Stimulated activated memory B cell treated with anti-CD40 and anti-IgM and Interleukin-4, amounts not matched to agents 10 μg/mL and 1 μg/mL and 100 μg/mL, for 72 hours (primary cell): ENCODE measurements at places on chromosomes 16 and 17.
A peak's percentile ranks its signal among the peaks of the same experiment; 100 is the strongest.

DNA sequence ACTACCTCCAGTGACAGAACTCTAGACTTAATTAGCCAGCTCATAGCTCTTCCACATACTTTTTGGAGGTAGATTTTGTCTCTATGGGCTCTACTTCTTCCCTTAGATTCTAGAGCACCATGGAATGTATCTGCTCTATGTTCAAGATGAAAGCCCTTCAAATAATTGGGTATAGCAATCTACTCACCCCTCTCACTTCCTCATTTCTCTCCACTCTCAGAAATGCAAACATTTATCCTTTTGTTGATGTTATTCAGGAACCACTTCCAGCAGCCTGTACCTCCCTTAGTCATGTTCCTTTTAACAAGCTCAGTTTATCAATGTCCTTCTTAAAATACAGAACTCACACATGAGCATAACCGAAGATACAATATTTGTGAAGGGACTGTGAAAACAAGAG, 78.5 kb downstream of the GRIN2A start:
- no peak for ATAC-seq

- ATAC-seq: no peak
Observed at GRCh38 chr17:17964710-17965109, 7.5 kb downstream of the TOM1L2 start.

DNA sequence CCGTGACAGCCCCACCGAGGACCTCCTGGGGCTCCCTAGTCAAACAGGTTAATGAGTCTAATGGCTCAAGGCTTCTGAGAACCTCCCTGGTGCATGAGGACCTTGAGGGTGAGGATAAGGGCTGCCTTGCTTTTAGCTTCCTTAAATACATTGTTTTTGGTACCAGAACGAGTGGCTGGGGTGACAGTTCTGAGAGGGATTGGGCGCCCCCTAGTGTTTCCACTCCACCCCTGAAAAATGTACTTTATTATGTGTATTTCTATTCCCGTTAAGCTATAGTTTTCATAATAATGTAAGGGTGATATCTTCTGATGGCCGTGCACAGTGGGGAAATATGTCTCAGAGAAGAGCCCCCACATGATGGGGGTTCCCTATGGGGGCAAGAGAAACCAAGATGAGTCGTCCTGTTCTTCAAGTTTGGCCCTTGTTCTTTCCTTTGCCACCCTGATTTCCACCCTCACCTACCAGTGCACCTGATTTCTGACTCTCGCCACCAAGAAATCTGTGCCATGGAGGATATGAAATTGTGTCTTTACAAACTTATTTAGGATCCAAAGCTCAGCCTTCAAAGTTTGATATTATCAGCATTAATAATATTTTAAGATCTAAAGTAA, 14.5 kb upstream of the VWA3A start:
- ATAC-seq: peak; percentile 64

DNA sequence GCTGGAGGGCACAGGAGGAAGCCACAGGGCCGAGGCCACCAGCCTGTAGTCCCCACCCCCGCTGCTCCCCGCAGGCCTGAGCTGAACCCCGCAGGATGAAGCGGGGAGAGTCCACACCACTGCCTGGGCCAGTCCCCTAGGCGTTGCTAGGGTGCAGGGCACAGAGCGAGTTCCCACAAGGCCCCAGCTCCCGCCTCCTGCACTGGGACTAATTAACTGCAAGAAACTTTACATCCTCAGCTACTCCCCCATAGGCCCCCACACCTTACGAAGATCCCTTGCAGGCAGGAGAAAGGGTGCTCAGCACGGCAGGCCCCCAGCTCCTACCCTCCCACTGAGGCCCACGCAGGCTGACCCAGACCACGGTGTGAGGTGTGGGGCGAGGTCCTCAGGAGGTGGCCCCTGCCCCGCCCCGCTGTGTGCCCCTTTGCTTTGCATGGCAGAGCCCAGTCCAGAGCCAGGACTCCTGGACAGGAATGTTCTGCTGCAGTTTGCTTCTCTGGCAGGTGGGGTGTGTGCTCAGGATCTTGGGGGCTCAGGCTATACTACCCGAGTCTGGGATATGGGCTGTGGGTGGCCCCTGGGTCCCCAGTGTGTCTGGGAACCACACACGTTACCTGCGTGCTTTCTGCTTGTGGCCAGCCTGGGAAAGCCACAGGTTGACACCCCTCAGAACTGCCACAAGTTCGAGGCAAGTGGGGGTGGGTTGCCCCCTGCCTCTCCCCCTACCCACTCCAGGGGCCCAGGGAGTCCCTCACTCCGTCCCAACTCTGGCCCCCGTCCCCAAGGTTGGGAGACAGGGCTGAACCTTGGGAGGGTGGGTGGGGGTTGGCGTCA, 1.2 kb downstream of the GNG13 start:
- ATAC-seq: no peak

GRCh38 chr16:11084484-11084875, 140.1 kb downstream of the CLEC16A start:
- ATAC-seq: no peak

- ATAC-seq: no peak
Observed at GRCh38 chr17:72110231-72110941, 10.4 kb upstream of the SOX9 start.

GRCh38 chr17:49494986-49495841, at the start of gene NGFR:
TSS of gene NGFR (plus strand) at chr17:49495293. CDS start at chr17:49495418, 125 bp downstream.
- ATAC-seq: peak; percentile 80

DNA sequence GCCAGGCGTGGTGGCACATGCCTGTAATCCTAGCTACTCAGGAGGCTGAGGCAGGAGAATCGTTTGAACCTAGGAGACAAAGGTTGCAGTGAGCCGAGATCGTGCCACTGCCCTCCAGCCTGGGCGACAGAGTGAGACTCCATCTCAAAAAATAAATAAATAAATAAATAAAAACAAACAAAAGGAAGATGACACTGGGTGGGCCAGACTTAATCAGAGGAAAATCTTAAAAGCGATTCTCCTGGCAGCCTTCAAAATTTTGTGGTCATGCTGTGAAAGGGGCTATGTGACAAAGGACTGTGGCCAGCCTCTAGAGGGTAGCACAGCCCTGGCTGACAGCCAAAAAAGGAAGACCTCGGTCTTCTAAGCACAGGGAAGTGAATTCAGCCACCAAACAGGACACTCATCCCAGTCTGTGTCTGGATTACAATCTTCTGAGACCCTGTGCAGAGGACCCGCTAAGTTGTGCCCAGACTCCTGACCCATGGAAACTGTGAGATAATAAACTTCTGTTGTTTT, 391.1 kb downstream of the CNTNAP4 start:
- no peak for ATAC-seq

GRCh38 chr17:534071-534691, 180.5 kb downstream of the VPS53 start:
- no peak for ATAC-seq

GRCh38 chr17:77480509-77481215, 339.9 kb downstream of the SEC14L1 start:
- peak; percentile 27 for ATAC-seq

DNA sequence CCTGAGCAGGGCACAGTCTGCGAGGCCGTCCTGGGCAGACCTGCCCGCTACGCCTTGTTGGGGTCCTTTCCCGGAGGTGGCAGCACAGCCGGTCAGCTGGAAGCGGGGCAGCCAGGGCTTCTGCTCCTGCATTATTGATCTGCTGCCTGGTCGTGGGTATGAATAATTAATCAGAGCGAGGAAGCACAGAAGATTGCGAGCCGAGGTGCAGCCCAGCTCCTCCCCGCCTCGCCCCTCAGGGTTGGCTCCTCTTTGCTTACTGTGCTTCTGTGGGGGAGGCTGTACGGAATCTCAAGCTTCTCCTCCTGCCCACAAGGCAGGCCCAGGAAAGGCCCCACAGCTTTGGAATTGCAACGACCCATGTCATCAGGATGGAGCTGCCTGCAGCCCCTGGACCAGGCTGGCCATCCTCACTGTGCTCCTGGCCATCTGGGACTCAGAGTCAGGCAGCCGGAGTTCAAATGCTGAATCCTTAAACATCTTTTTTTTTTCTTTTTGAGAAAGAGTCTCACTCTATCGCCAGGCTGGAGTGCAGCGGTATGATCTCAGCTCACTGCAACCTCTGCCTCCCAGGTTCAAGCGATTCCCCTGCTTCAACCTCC, 25.6 kb downstream of the TRARG1 start:
- no peak for ATAC-seq

- ATAC-seq: no peak
Observed at GRCh38 chr17:77214743-77215142, 74.0 kb downstream of the SEC14L1 start.

GRCh38 chr16:8229011-8229520, 361.2 kb downstream of the TMEM114 start:
- ATAC-seq: no peak

- peak; percentile 13 for ATAC-seq
Observed at GRCh38 chr16:1152123-1152638, 725 bp upstream of the CACNA1H start.

DNA sequence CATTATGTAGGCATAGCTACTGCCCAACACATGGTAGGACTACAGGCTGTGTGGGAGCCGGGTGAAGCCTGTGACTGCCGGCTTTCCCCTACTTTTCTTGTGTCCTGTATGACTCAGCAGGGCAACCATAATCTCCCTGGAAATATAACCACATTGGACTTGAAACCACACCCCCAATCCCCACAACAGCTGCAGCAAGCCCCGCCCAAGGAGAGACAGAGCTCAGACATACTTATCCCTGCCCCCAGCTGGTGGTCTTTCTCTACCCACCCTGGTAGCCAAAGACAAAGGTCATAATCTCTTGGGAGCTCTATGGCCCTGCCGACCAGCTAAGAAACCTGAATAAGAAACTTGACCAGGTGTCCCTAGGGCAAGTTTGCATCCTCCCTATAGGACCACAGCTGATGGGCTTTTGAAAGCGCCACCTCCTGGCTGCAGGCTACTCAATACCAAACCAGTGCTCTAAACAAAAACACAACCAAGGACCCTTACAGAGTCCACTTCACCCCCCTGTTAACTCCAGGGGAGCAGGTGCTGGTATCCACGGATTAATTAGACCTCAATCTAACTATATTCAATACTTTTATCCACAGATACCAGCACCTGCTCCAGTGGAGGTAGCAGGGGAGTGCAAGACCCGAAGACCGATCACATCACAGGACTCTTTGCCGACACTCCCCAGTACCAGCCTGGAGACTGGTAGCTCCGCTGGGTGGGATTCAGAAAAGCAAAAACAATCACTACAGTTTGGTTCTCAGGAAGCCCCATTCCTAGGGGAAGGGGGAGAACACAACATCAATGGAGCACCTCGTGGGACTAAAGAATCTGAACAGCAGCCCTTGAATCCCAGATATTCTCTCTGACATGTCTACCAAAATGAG, 91.2 kb downstream of the IRX5 start:
- ATAC-seq: no peak

DNA sequence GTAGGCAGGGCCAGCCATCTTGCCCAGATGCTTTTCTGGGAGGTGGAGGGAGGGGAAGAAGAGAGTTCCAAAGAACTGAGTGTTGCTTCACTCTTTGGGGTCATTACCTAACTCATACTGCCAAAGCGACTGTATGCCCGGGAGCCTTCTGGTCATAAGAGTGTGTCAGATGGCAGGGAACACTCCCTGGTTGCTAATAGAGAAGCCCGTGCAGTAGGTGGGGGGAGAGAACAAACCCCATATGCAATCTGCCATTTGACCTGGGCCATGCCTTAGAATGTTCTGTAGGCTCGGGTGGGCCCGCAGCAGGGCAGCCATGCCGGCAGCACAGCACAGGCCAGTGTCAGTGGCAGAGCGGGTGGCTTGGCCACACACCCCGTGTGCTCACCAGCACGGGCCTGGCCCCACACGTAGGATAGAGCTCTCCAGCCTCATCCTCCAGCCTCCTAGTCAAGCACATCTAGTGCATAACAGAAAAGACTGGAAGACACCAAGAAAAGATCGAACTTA, 120.5 kb downstream of the SOCS1 start:
- ATAC-seq: no peak
